ENCODE measurements at places on chromosomes 1 and 21. TPM values are rescaled to one million over a fixed set of nuclear protein-coding genes. Genes with fewer than 3 reads are reported as not detected.

DNA sequence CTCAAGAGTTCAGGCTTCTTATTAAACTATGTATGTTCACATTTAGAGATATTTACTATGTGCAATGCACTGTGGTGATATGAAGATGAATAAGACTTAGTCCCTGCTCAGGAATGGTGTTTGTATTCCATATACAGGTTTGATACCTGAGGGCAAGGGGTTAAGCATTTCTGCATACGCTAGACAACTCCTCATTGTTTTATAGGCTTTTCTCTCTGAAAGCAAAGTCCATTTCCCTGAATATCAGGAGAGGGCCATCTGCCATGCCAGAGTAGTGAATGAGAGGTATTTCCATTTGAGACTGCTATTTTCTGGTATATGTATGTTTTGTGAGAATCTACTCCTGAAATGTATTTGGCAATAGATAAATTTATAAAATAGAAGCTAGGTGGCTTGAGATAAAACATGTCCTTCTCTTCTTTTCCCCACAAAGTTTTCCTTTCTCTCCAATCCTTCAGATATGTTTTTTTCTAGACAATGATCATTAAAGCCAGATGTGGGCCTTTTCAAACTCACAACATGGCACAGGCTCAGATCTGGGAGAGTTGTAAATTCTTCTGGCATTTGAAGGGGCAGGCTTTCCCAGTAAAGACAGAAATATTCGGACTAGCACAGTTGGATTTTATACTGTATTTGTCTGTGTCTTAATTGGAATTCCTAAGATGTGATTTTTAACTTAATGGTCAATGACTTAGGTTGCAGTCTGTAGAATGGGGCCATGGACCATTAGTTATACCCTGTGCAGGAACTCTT is 73.3 kb upstream of the WDR26 start:
- DNase-seq = no peak

DNA sequence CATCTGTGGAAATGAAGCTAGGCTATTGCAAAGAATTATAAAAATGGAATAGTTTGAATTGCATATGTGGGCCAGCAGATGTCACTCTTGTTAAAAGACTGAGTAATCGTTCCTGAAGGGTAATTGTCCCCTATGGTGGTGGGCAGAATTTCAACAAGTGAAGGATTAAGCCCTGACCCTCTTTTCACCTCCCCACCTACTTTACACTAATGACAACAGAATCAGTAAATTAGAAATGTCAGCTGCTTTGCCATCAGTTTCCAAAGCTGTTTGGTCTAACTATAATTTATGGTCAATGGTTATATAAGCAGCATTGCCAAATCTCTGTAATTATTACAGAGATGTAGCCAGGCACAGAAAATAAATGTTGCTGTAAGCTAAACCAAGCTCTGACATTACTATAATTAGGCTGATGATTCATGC is 898.6 kb downstream of the AMY1C start:
- DNase-seq = no peak

DNA sequence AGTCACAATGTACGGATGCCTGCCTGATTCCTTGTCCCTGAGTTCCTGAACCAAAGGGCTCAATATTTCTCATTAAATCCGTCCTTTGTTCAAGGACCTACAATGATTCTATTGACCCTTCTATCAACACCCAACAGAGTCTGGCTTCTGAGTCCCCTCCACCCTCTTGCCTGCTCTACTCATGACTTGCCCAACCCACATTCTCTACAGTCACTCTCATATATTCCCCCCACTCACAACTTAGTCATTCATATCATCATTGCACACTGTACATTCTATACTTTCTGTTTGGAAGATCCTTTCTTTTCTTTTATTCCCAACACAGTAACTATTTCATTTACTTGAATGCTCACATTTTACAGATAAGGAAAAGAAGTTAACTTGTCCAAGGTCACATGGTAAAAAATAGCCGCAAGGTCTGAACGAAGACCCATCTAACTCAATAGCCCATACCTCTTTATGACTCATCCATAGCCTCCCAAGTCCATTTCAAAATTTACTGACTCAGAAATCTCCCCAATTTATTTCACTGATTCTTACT is 3.6 kb downstream of the OTUD7B start:
- DNase-seq = peak; percentile 86

DNA sequence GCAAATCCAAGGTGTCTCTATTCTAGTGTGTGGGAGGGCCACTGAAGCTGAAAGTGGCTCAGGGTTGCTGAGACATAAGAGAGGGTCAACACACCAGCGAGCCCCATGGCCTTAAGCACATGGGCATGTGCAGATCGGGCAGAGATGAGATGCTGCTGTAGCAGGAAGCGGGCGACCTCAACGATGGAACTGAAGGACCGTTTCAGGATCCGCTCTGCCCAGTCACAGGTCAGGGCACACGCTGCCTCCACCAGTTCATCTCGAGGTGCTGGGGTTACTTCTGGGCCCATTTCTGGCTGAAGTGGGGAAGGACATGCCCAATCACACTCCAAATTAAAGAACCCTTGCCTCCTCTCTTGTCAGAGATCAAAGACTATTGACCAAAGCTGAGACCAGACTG is 3.5 kb downstream of the RFX5 start:
- no peak for DNase-seq

GRCh38 chr1:39130325-39130724 is 74.2 kb upstream of the MACF1 start:
- peak; percentile 97 for DNase-seq

GRCh38 chr1:236774926-236775325 is 20.2 kb upstream of the MTR start:
- no peak for DNase-seq

GRCh38 chr1:34831721-34832246 is 27.8 kb downstream of the SMIM12 start:
- no peak for DNase-seq

DNA sequence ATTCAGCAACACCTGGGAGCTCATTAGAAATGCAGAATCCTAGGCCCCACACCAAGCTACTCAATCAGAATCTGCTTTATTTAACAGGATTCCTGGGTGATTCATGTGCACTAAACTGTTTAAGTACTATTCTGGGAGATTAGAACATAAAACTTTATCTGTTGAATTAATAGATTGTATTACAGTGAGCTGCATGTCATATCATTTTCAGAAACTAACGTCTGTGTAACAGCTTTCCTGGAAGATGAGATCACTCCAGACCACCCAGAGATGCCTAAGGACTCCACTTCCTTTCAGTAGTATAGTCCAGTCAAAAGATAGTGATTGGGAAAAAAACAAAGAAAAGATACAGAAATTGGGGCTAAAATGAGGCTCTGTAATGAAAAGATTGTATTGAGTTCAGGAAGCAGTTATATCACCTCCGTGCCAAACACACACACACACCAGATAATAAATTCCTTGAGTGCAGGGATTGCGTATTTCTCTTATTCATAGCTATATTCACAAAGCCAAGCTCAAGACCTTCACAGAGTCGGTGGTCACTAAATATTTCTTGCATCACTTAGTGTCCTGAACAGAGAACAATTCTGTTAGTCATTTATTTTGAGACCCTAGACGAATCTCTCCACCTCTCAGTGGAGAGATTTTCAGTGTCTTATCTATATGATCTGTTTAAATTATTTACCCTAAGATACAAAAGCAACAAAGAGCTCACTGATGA is 178.2 kb downstream of the DSCAM start:
- peak; percentile 64 for DNase-seq

GRCh38 chr1:224640018-224640417 is 23.9 kb downstream of the CNIH3 start:
- no peak for DNase-seq

DNA sequence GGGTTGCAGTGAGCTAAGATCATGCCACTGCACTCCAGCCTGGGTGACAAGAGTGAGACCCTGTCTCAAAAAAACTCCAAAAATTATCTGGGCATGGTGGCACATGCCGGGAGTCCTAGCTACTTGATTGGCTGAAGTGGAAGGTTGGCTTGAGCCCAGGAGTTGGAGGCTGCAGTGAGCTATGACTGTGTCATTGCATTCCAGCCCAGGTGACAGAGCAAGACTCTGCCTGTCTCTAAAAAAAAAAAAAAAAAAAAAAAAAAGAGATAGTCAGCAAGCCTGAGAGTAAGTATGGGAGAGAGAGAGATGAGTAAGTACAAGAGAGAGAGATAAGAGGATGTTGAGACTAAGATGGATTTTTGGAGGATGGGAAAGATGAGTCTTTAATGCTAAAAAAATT is 180.8 kb upstream of the CACYBP start:
- DNase-seq = peak; percentile 8

DNA sequence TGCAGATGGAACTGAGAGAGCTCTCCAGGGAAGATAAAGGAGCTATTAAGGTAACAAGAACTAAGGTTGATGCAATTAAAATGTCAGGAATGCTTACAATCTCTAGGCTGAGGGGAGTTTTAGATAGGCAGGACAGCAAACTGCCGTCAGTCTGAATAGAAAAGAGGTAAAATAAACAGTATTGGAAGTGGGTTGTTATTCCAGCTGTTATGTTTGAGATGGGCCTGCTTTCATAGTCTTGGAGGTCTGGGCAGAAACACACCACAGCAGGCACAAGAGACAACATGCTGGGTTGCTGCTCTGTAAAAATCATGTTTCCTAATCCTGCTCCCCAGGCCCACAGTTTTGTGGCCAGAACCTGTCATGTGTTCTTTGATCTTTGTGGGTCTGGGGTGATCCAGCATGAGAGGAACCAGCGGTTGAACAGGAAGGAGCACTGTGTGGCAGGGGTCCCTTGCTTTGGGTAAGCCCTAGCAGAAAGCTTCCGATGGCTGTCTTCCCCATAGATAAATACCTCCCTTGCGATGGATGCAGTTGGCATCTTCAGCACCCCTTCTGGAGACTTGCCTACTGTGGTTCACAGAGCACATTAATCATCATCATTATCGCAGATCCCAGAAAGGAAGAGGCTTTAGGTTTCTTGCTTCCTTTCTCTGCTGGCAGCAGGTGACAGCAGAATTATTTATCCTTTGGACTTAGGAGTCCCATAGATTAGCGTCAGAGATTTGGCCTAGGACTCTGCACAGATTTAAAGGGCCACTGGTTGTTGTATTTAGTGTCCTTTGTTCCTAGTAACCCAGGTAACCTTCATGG is 97.1 kb downstream of the AK5 start:
- peak; percentile 50 for DNase-seq

- no peak for DNase-seq
Measured at GRCh38 chr1:17377325-17377953, 5.4 kb downstream of the PADI6 start.

DNA sequence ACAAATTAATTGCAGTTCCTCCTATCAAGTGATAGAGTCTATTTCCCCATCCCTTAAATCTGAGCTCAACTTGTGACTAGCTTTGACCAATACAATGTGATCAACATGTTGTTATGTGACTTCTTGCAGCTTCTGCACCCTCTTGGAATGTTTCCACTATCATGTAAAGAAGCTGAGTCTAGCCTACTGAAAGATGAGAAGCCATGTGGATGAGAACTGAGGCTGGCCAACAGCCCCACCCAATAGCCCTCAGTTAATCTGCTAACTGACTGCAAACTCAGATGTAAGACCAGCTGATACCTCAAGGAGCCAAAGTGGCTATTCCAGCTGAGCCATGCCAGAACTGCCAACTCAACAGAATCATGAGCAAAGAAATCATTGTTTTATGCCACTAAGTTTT is 44.0 kb downstream of the LYST start:
- DNase-seq = no peak

- DNase-seq = no peak
Measured at GRCh38 chr1:58964428-58964827, 180.6 kb upstream of the JUN start.

DNA sequence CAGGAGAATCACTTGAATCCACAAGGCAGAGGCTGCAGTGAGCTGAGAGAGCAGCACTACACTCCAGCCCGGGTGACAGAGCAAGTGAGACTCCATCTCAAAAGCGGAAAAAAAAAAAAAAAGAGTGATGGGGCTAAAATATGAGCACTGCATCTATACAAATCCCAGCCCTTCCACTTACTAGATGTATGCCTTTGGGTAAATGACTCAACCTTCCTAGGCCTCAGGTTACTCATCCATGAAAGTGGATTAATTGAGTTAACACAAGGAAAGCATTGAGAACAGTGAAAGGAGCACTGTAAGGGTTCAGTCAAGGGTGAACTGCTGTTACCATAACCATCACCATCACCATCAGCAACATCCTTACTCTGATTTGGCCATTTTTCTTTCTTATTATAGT is 226.4 kb upstream of the C8B start:
- no peak for DNase-seq

GRCh38 chr1:75097654-75098053 is 36.5 kb upstream of the LHX8 start:
- DNase-seq = no peak

DNA sequence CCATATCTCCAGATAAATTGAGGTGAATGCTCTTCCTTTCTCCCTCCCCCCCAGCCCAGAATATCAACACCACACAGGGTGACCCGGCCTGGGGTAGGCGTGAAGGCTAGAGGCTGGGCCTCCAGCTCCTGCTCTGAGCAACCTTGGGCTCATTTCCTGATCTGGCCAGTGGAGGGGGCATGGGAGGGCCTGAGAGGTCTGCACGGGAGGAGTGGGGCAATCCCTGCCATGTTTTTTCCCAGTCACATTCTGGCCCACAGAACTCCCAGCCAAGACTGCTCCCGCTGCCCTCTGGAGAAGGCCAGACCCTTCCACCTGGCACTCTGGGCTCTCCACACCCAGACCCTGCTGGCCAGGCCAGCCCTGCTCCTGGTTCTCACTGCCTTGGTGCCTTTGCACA is 3.9 kb downstream of the CLDN19 start:
- DNase-seq = no peak

DNA sequence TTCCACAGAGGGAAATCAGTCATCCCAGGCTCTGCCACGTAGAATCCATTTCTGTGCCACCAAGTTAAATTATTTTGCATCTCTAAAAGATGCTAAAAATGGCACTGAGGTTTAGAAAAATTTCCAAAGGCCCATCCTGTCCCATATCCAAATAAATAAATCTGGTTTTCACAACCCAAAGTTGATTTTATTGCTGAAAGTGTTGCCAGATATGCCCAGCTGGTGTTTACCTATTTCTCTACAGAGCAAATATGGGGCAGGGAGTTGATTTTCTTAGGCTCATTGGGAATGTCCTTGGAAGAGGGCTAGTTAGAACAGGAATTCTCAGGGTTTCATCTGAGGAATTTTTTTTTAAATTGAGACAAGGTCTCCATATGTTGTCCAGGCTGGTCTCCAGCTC is 19.0 kb downstream of the MAP1LC3C start:
- DNase-seq = no peak

GRCh38 chr1:94309829-94310569 is 72.6 kb upstream of the ARHGAP29 start:
- no peak for DNase-seq

GRCh38 chr1:179321533-179322216 is 28.1 kb downstream of the SOAT1 start:
- no peak for DNase-seq

GRCh38 chr1:94178901-94179300 is 58.0 kb upstream of the ABCA4 start:
- DNase-seq = no peak

- DNase-seq = no peak
Measured at GRCh38 chr21:45078371-45078770, 4.0 kb downstream of the ADARB1 start.

GRCh38 chr1:66396212-66396890 is 137.6 kb upstream of the SGIP1 start:
- no peak for DNase-seq

Gene KIF14
- 1.2 TPM for total RNA-seq

Gene B3GALT2
- total RNA-seq = 0.39 TPM

Gene OR2L13
- not detected for total RNA-seq

Gene SYNC
- 23.7 TPM for total RNA-seq

Gene TRPM2
- 0.79 TPM for total RNA-seq

Gene FNDC5
- total RNA-seq = 0.96 TPM

Gene KCNJ9
- total RNA-seq = not detected

Gene TMEM81
- total RNA-seq = 4.8 TPM

Gene LRRC8C
- 2.3 TPM for total RNA-seq

Gene APOBEC4
- not detected for total RNA-seq

Gene CD1D
- total RNA-seq = 0.18 TPM
